Progenitor cell of endocrine pancreas (in vitro differentiated cells): ENCODE measurements at places on chromosomes 3 and 15. TPM values are rescaled to one million over a fixed set of nuclear protein-coding genes. Genes with fewer than 3 reads are reported as not detected.

GRCh38 chr3:150870406-150870805 lies 34.8 kb downstream of the MINDY4B start:
- DNase-seq: no peak

Gene DPH6
- 11.4 and 23.0 TPM in 2 replicates for total RNA-seq

GRCh38 chr3:177899275-177900067 lies 636.8 kb upstream of the KCNMB2 start:
- DNase-seq: no peak

Gene MORC1
- not detected in 2 replicates for total RNA-seq

- DNase-seq: no peak
These were observed 15.0 kb downstream of the PDIA5 start for GRCh38 chr3:123081718-123082369.

DNA sequence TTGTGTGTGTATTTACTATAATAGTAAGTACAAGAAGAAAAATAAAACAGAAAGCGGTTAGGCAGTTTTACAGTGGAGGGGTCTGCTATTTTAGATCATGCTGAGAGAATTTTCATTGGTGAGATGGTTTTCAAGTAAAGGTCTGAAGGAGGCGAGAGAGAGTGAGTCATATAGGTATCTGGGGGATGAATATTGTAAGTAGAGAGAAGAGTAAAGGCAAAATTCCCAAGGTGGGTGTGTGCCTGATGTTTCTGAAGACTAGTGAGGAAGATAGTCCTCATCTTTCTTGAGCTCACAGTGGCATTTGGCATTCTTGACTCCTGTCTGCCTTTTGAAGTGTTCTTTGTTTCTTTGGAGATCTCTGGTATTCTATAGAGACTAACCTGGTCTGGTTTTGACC lies 38.6 kb downstream of the CRYBG3 start:
- DNase-seq: no peak

DNA sequence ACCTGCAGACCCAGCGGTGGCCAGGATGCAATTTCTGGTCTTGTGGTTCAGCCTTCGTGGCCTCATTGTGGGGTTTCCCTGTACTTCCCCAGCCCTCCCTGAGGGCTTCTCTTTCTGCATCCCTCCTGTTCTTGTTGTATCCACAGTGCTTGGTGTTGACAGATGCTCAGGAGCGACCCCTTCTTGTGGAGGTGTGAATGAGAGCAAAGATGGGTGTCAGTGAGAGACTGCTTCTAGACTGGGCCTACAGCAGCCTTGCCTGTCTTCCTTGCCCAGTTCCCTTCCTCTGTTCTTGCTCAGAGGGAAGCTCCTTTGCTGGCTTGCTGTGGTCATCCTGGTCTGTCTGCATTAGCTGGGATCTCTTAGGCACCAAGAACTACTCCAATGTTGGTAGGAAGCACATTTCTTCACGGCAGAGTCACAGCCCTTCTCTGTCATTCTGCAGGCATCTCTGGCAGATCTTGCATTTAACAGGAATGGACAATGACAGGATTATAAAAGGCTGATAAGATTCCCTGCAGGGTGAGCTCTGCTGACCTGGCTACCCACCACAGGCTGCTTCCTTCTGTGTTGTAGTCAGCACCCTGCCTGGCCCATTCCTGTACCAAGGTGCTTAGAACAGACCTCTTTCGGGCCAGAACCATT lies 317.8 kb upstream of the C2CD4B start:
- DNase-seq: no peak

Gene GOLGA6L24
- total RNA-seq: not detected in 2 replicates
